ENCODE measurements at places on chromosomes 12 and 14.

DNA sequence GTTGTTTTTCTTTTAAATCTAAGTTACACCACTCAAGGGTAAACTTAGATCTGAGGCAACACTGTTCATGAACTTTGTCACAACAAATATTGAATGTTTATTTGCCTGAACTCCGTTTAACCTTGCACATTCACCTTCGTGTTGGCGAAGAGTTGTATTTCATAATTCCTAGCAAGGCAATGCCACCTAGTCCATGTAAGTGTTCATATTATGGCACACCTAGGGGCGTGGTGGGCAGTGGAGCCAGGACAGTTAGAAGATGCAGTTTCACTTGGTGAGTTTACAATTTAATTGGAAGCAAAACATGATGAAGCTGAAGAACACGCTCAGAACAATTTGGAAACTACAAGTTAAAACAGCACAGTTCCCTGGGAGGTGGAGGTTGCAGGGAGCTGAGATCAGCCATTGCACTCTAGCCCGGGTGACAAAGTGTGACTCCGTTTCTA lies 30.4 kb upstream of the GNPNAT1 start:
- DNase-seq, result no peak

- no peak for DNase-seq
Measured at GRCh38 chr14:62301080-62301479, 538.9 kb downstream of the SNAPC1 start.

- no peak for DNase-seq
Measured at GRCh38 chr14:28300356-28300755, 466.2 kb upstream of the FOXG1 start.

DNA sequence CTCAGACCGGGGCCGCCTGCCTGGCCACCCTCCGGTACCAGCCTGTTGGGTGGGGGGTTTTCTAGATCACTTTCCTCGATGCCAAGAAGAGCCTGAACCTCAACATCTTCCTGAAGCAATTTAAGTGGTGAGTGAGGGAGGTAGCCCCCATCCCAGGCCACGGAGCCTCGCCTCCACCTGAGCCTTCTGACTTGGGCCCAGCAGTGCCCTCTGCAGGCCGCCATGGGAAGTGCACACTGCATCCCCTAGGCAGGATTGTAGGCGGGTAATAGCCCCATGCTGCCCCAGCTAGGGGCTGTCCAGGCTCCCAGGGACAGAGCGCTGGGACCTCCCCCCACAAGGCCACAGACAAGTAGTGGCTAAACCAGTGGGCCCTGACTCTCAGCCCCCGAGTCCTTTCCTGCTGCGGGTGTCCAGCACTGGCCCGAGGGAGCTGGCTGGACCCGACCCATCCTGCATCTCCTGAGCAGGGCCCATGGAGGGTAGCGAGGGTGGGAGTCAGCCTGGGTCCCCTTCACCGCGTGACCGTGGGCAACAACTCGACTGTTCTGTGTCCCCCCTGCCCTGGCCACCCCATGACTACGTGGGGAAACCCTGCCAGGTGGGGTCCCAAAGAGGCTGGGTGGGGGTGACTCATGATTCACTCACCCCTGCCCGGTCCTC lies 15.3 kb upstream of the ADSS1 start:
- no peak for DNase-seq

- DNase-seq, result no peak
Measured at GRCh38 chr14:89085231-89085731, 260.8 kb downstream of the TTC8 start.

DNA sequence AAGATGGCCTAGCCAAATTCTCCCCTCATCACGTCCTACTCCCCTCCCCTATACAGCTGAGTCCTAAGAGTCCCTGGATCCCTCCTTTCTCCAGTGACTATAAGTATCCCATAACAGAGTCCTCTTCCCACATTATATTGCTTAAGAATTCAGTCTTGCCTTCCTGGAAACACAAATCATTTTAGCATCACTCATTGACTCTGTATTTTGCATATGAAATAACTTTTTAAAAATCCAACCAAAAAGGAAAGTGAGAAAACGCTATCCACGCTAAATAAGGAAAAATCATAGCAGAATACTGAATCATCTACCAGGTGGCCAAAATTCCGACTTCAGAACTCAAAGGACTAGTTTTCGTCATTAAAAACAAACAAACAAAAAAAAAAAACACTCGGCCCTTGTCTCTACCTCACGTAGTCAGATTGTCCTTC lies 130.2 kb downstream of the GCH1 start:
- no peak for DNase-seq

DNA sequence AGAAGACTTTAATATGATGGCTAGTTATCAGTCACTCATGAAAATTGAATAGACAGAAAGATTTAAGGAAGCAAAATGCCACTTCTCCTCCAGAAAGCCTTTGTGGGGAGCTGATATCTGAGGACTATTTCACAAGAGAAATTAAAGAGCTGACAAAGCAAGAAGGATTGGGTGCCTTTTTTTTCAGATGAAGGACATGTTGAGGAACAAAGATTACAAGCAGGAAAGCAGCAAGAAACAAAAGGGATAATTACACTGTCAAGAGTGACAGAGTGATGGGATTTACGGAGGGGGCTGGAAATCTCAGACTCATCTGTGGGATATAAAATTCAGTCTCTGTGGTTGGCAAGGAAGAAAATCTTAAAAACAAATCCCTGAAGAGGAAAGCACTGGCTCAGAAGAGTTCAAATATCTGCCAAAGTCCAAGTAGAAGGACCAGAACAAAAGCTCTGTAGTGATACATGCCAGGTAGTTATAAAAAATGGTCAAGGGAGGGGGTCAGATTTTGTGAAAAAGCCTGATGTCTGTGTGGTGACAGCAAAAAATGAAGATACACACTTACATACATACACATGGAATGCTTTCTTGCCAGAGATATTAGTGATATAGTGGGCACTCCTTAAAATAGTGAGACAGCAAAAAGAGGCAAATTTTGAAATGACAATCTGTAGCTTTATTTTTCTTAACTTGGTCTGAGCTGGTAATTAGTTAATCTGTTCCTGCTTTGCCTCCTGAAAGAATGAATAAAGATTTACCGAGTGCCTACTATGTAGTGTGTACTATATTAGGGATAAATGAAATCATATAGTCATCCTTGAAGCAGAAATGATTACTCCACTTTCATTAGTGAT lies 62.9 kb downstream of the EPS8 start:
- no peak for DNase-seq

Data from hypothalamus (tissue), 51 donors.